Occipital lobe (tissue), 3 donors: ENCODE measurements at places on chromosomes 3 and 15. TPM values are rescaled to one million over a fixed set of nuclear protein-coding genes. Genes with fewer than 3 reads are reported as not detected.

TMF1 gene
- 41.6 TPM for total RNA-seq

BFSP2 gene
- total RNA-seq, result 1.1 TPM

TEX264 gene
- total RNA-seq, result 15.9 TPM

TMEM212 gene
- total RNA-seq, result not detected

SEMA4B gene
- 36.3 TPM for total RNA-seq

DZIP1L gene
- 9.2 TPM for total RNA-seq

DNA sequence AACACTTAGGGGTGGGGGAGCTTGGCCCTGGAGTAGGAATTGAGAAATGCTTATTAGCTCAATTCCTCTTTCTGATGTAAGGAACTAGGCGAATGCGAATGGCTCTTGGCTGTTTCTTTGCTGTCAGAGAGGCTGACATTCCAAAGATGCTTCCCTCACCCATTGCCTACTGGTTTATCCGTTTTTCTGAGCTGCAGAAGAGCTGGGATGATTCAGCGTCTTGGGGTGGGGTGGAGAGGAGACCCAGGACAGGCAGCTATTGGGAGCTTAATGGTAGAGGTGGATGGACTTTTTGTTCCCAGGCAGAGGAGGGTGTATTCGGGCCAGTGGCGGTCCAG is 9.8 kb downstream of the PLEKHO2 start:
- DNase-seq, result no peak

DNA sequence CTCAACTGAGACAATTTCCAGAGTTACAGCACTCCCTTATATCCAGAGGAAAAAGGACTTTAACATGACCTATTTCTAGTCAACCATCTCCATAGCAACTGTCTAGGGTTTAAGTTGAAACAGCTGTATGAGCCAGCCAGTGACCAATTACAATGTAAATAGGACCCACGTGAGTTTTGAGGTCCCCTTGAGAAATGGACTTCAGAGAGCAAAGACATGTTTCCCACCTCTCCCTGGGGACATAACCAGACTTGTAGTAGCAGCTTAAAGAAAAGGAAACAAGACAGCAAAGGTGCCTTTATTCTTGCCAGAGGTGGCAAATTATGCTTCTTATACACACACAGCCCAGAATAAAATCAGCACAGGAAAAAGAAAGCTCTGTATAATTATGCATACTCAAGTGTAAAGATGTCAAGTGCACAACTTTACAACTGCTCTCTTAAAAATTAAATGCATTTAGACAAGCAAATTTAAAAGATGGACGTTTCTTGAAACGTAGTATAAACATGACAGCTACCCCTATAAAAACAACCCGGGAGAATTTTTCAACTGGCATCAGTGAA is 40.2 kb downstream of the SUMF1 start:
- DNase-seq, result peak; percentile 9

GRCh38 chr3:178833695-178834094 is 237.9 kb downstream of the ZMAT3 start:
- no peak for DNase-seq

- no peak for DNase-seq
These were observed 855 bp downstream of the GMPPB start for GRCh38 chr3:49722896-49723295.
